T-helper 2 cell treated with Interferon-gamma antibody and Interleukin-4, amounts not matched to agents 5 μg/mL and 100 μg/mL, for 36 hours (primary cell): ENCODE measurements at places on chromosomes 11 and 22.

GRCh38 chr22:41479671-41480396, 10.9 kb downstream of the ACO2 start:
- H3K27ac ChIP-seq: no peak overlapping the region
- H3K4me3 ChIP-seq: no peak overlapping the region
- H3K36me3 ChIP-seq: no peaks in the 10 kb centered on the region
- peaks cover 5% of the 10 kb centered on the region for H3K4me1 ChIP-seq

DNA sequence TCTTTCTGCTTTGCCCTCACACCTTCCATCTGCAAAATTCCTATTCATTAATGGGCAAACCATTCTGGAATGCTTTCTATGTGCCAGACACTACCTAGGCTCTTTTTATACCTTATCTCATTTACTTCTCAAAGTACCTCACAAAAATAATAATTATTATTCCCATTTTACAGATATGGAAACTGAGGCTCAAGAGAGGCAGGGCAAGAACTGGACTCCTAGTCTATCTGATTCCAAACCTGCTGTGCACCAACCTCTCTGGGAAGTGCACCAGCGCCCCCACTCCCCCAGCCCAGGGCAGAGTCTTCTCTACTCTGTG, 826 bp upstream of the DGAT2 start:
- H3K27me3 ChIP-seq: peaks cover 25% of the 10 kb centered on the region
- peaks cover 16% of the 10 kb centered on the region for H3K4me1 ChIP-seq
- no peak for DNase-seq
- no peak overlapping the region for H3K4me3 ChIP-seq
- no peaks in the 10 kb centered on the region for H3K36me3 ChIP-seq

DNA sequence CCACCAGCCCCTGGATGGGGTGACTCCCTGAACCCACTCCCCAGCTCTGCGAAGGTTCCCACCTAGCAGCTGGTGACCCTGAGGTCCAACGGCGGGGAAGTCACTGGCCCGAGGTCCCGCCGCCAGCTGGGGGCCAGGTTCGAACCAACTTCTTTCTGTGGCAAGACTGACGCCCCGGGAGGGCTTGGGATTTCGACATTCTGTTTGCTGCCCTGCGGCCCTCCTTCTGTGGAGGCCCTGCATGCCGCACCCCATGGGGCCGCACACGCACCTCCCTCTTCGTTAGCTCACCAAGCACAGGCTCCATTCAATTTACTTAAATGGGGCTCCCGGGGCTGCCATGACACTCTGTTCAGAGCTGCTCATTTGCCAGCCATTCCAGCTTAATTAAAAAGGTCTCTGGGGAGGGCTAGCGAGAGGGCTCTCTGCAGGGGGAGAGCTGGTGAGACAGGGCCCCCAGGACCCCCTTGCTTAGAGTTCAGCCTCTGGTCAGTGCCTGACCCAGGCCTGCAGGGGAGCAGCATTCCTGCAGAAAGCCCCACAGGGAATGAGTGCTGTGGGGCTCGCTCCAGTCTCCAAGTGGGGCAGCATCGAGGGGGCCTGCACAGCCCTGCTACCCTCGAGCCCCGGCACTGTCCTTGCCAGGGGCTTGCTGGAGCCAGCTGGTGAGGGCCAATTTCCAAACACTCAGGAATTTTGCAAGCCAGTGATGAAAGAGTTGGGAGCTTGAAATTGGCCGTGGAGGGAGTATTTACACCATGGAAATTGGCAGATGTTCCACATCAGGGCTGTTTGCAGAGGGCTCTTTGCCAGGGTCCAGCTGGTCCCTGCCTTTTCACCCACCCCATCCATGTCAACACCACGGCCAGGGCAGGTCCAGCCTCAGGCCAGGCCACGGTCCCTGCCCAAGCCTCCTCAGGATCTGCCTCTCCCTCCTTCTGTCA, 80.8 kb downstream of the CACNA1I start:
- H3K36me3 ChIP-seq: no peaks in the 10 kb centered on the region
- no peak for DNase-seq
- no peak overlapping the region for H3K4me3 ChIP-seq
- peaks cover 3% of the 10 kb centered on the region for H3K4me1 ChIP-seq
- peaks cover 2% of the 10 kb centered on the region for H3K27me3 ChIP-seq

GRCh38 chr11:125141686-125142535, 22.6 kb upstream of the PKNOX2 start:
- DNase-seq: no peak
- H3K27me3 ChIP-seq: peaks cover 28% of the 10 kb centered on the region
- H3K36me3 ChIP-seq: no peaks in the 10 kb centered on the region

DNA sequence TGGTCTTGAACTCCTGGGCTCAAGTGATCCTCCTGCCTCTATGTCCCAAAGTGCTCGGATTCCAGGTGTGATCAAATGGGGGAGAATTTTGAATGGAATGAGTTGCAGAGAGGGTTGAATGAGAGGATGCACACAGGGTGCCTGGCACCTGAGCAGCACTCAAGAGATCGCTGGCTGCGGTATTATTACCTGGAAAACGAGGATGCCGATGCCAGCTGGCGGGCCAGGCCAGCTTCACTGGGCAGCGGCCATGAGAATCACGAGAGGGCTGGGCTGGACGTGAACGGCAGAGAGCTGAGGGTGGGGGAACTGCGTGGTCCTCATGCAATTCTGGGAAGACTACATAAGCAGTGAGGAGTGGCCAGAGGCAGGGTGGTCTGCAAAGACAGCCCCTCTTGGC, 2.9 kb downstream of the MGAT3 start:
- peaks cover 7% of the 10 kb centered on the region for H3K36me3 ChIP-seq
- no peak overlapping the region for H3K27ac ChIP-seq
- H3K4me3 ChIP-seq: no peak overlapping the region
- no peak for DNase-seq

DNA sequence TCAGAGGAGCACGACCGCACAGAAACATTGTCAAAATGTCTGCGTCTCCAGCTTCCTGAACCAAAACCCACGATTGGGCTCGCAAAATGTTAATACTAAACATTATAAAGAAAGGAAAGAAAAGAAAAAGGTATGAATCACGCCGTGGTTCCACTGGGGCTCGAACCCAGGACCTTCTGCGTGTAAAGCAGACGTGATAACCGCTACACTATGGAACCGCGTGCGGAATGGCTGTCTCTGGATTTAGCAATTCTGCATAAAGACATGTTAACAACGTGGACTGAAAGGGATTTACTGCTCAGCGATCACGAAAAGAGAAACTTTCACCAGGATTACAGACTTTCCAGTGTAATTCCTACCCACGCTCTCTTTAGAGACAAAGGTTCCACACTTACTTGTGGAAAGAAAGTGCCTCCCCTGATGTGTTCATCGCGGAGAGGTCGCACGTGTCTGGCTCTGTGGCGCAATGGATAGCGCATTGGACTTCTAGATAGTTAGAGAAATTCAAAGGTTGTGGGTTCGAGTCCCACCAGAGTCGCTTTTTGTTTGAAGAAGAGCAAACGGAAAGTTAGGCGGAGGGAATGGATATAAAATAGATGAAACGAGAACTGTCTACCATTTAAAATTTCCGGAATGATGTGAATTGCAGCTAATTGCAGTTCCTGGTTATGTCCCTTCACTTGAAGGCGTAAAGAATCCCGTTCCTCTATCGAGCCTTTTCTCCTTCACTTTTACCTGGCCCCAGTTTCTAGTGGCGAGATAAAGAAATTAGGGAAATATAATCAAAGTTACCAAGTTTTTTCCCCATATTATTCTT, 39.7 kb downstream of the OR4D9 start:
- H3K27ac ChIP-seq: peak overlapping the region; percentile 94
- DNase-seq: peak; percentile 78
- H3K4me1 ChIP-seq: peaks cover 29% of the 10 kb centered on the region
- H3K27me3 ChIP-seq: peaks cover 30% of the 10 kb centered on the region
- peak overlapping the region; percentile 80 for H3K4me3 ChIP-seq

GRCh38 chr11:122007601-122008071, 108.4 kb downstream of the BLID start:
- H3K4me1 ChIP-seq: no peaks in the 10 kb centered on the region
- DNase-seq: no peak
- no peaks in the 10 kb centered on the region for H3K36me3 ChIP-seq
- H3K27ac ChIP-seq: no peak overlapping the region
- no peaks in the 10 kb centered on the region for H3K27me3 ChIP-seq
- no peak overlapping the region for H3K4me3 ChIP-seq

GRCh38 chr11:12702999-12703453, 28.8 kb downstream of the TEAD1 start:
- H3K4me3 ChIP-seq: no peak overlapping the region
- no peak for DNase-seq
- no peaks in the 10 kb centered on the region for H3K36me3 ChIP-seq
- H3K27me3 ChIP-seq: peaks cover 64% of the 10 kb centered on the region

DNA sequence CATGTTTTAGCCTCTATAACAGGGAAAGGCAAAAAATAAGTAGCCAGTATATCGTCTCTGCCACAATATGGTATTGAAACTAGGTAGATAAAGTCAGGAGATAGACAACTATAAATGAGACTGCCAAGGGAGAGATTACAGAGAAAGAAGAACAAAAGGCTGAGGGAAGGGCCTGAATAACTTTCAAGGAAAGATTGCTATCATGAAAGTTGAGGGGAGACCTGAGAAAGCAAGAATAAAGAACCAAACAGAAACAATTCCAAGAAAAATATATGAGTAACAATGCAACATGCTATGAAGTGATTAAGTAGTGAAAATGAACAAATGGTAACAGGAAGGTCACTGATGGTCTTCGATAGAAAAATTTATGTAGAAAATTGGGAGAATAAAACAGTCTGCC, 690.1 kb downstream of the METTL15 start:
- H3K4me1 ChIP-seq: no peaks in the 10 kb centered on the region
- no peak overlapping the region for H3K27ac ChIP-seq
- H3K27me3 ChIP-seq: no peaks in the 10 kb centered on the region
- H3K36me3 ChIP-seq: no peaks in the 10 kb centered on the region
- no peak overlapping the region for H3K4me3 ChIP-seq
- no peak for DNase-seq

DNA sequence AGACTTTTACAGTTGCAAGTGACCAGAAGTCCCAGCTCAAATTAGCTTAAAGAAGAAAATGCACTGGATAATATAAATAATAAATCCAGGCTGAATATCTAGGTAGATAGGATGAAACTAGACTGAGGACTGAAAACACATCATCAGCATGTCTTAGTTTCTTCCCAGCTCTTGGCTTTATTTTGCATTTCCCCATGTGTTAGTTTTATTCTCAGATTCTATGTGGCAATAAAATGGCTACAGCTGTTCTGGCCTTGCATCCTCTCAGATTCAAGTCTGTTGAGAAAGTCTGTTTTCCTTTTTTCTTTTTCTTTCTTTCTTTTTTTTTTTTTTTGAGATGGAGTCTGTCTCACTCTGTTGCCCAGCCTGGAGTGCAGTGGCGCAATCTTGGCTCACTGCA, 22.6 kb upstream of the CAT start:
- peaks cover 19% of the 10 kb centered on the region for H3K27me3 ChIP-seq
- H3K4me3 ChIP-seq: no peak overlapping the region
- no peaks in the 10 kb centered on the region for H3K4me1 ChIP-seq
- H3K27ac ChIP-seq: no peak overlapping the region
- DNase-seq: no peak

GRCh38 chr22:41821471-41822316, 11.2 kb upstream of the SREBF2 start:
- H3K4me3 ChIP-seq: no peak overlapping the region
- peak overlapping the region; percentile 23 for H3K27ac ChIP-seq
- DNase-seq: no peak
- peaks cover 10% of the 10 kb centered on the region for H3K4me1 ChIP-seq

- no peak overlapping the region for H3K27ac ChIP-seq
- no peaks in the 10 kb centered on the region for H3K4me1 ChIP-seq
- H3K4me3 ChIP-seq: no peak overlapping the region
- H3K27me3 ChIP-seq: peaks cover 12% of the 10 kb centered on the region
- DNase-seq: no peak
Measured at GRCh38 chr11:35559949-35560348, 34.5 kb upstream of the PAMR1 start.

GRCh38 chr22:30628491-30628890, 7.1 kb upstream of the SLC35E4 start:
- H3K27ac ChIP-seq: no peak overlapping the region
- H3K36me3 ChIP-seq: no peaks in the 10 kb centered on the region
- no peaks in the 10 kb centered on the region for H3K27me3 ChIP-seq
- H3K4me1 ChIP-seq: peaks cover 4% of the 10 kb centered on the region
- no peak overlapping the region for H3K4me3 ChIP-seq

DNA sequence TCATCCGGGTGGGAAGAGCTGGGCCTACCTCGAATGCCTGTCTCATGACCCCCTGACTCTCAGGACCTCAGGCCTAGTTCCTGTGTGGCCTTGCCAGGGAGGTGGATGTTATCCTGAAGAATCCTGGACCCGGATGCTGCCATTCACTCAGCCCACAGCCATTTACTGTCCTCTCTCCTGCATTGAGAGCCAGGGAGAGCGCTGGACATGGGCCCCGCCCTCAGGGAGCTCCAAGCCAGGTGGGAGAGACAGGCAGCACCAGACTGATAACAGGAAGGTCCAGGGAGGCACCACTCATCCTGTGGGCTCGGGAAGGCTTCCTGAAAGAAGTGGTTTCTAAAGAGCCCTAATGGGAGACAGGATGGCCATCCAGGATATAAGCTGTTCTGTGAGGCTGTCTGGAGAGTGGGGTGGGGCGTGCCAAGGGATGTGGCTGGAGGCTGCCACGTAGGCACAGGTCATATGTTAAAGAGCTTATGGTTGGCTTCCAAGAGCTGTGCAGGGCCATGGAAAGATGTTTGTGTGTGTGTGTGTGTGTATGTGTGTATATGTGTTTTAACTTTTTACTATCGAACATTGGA, 8.6 kb downstream of the SERPINH1 start:
- H3K4me1 ChIP-seq: no peaks in the 10 kb centered on the region
- no peak for DNase-seq
- H3K27ac ChIP-seq: no peak overlapping the region
- H3K36me3 ChIP-seq: peaks cover 14% of the 10 kb centered on the region

- no peak overlapping the region for H3K27ac ChIP-seq
- DNase-seq: no peak
- no peaks in the 10 kb centered on the region for H3K27me3 ChIP-seq
- H3K4me1 ChIP-seq: peaks cover 58% of the 10 kb centered on the region
- H3K36me3 ChIP-seq: peaks cover 3% of the 10 kb centered on the region
- no peak overlapping the region for H3K4me3 ChIP-seq
Measured at GRCh38 chr11:93537767-93538261, 5.4 kb downstream of the SMCO4 start.

GRCh38 chr11:10645212-10645795, 48.3 kb downstream of the IRAG1 start:
- no peak overlapping the region for H3K27ac ChIP-seq
- no peaks in the 10 kb centered on the region for H3K36me3 ChIP-seq
- no peak for DNase-seq
- no peaks in the 10 kb centered on the region for H3K27me3 ChIP-seq

GRCh38 chr11:75198278-75198973, 42.1 kb upstream of the TPBGL start:
- H3K36me3 ChIP-seq: no peaks in the 10 kb centered on the region
- H3K4me1 ChIP-seq: no peaks in the 10 kb centered on the region
- no peak for DNase-seq
- no peak overlapping the region for H3K4me3 ChIP-seq
- H3K27me3 ChIP-seq: peaks cover 4% of the 10 kb centered on the region
